ENCODE measurements at places on chromosomes 1 and 21.
A peak's percentile ranks its signal among the peaks of the same experiment; 100 is the strongest.

- DNase-seq, result no peak
Measured at GRCh38 chr21:36478207-36478701, 1.7 kb downstream of the CLDN14 start.

- no peak for DNase-seq
Measured at GRCh38 chr1:53583021-53583867, 124.0 kb downstream of the DMRTB1 start.

DNA sequence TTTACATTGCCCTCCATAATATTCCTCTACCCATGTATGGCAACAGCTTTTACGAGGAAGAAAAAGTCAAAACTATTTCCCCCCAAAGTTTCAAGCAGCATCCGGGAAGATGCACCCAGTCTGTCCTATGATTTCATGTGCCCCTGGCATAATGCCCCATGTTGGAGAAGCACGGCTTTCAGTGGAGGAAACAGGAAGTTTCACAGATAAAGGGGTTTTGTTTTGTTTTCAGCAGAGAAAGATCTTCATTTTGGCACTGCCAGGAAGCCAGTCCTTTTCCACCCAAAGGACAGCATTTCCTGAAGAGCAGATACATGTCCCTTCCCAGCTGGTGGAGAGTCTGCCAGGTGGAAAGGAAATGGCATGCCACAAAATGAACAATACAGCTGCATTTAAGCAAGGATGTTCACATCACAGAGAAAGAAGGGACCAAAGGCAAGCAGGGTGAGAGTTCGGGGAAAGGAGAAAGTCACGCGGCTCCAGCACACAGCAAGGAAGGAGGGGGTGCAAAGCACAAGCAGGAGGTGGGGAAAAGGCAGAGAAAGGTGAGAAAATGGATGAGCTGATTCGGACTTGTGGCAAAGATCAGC lies 95.3 kb upstream of the HIVEP3 start:
- no peak for DNase-seq

DNA sequence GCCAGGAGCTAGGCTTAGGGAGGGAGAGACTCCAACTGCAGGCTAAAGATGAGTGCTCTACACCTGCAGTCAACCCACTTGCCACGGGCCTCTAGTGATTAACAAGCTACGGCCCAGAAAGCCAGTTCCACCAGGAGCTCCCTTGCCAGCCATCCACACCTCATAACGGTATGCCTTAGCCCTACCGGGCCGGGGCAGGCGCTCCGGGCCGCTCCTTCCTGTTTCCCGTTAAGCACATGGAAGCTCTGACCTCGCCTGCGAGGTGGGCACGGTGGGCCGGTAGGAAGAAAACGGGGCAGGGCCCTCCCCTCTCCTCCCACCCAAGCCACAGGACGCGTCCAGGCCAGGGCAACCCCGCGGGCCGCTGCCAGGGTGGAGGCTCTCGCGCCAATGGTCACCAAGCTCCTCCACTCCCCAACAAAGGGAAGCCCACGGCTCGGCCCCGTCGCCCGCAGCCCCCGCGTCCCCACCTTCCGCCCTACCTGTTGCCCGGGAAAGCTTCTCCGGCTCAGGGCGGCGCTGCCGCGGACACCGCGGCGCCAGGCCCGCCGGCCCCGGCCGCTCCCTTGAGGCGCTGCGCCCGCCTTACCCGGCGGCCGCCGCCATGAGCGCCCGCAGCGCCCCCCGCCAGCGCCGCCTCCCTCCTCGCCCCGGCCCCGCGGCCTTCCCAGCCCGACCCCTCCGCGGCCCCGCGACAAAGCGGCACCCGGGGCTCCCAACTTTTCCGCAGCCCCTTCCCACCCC lies 627 bp downstream of the CERS2 start:
- peak; percentile 27 for DNase-seq

- peak; percentile 7 for DNase-seq
Measured at GRCh38 chr1:71080230-71080738, 551 bp downstream of the ZRANB2 start.

GRCh38 chr1:236540813-236541465 lies 17.2 kb downstream of the LGALS8 start:
- no peak for DNase-seq

- no peak for DNase-seq
Measured at GRCh38 chr1:77383236-77383635, 101.4 kb downstream of the AK5 start.

GRCh38 chr1:162166917-162167615 lies 97.6 kb downstream of the NOS1AP start:
- DNase-seq, result no peak
